Fibroblast of skin of left biceps (primary cell): ENCODE measurements at places on chromosomes 12 and 14.

DNA sequence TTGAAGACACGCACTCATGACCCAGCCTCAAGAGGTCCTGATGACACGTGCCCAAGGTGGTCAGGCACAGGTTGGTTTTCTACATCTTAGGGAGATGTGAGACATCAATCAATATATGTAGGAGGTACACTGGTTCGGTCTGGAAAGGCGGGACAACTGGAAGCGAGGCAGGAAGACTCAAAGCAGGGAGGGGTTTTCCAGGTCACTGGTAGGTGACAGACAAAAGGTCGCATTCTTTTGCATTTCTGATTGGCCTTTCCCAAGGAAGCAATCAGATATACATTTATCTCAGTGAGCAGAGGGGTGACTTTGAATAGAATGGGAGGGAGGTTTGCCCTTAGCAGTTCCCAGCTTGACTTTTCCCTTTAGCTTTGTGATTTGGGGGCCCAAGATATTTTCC is 38.6 kb downstream of the GLT1D1 start:
- no peak for DNase-seq

- peak; percentile 74 for DNase-seq
These were observed 47.5 kb downstream of the PPFIBP1 start for GRCh38 chr12:27571463-27571862.

DNA sequence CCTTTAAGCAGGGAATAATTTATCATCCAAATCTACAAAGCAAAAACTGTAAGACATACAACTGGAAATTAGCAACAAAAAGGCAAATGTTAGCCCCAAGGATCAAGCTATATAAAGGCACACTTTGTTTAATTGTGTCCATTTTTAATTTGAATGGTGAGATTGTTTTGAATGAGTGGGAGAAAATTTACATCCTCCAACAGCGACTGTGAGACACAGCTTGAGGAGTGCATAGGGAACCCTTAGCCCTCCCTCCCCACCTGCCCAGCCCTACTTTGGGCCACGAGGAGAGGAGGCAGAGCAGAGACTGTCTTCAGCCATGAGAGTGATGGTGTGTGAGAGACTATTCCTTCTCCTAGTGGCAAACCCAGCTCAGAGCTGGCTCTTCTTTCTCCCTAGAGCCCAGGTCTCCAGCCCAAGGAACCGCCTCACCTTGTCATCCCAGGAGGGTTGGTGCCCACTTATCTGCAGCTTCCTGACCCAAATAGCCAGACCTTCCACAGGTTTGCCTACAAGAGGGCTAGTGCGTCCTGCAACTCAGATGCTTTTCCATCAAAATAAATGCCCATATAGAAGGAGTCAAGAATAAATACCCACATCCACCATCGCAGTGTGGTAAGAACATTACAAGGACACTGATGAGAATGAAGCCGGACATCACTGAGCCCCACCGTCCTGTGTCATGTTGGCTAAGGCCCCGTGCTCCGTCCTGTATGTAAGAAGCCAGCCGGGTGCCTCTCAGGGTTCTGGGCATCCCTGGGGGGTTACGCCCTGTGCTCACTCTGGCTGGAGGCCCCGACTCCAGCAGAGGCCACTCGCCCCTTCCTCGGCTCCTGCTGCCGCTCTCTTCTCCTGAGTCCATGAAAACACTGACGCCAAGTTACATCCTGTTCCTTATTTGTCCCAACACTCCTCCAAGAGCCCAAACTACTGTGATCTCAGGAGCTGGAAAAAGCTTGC is 36.4 kb upstream of the C14orf180 start:
- DNase-seq: no peak

- no peak for DNase-seq
These were observed 27.8 kb upstream of the BMAL2 start for GRCh38 chr12:27304856-27305255.

DNA sequence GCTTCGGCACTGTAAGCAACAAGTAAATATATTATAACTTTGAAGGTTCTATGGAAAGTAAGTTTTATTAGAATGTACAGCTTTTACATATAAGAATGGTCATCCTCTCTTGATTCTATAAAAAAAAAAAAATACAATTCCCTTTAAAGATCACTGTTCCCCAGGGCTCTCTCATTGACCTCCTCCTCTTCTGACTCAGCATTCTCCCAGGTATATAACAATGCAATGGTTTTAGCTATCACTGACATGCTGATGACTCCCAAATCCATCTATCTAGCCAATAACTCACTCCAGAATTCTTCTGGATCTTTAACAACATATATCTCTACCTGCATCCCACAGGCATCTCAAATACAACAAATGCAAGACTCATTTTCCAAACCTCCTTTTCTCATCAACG is 62.7 kb downstream of the EEA1 start:
- no peak for DNase-seq

GRCh38 chr14:104093366-104094055 is 8.0 kb downstream of the ASPG start:
- DNase-seq: no peak

GRCh38 chr14:77407158-77407557 is 16.2 kb downstream of the NOXRED1 start:
- DNase-seq: no peak

- no peak for DNase-seq
These were observed 72.4 kb downstream of the IQSEC3 start for GRCh38 chr12:138898-139534.

DNA sequence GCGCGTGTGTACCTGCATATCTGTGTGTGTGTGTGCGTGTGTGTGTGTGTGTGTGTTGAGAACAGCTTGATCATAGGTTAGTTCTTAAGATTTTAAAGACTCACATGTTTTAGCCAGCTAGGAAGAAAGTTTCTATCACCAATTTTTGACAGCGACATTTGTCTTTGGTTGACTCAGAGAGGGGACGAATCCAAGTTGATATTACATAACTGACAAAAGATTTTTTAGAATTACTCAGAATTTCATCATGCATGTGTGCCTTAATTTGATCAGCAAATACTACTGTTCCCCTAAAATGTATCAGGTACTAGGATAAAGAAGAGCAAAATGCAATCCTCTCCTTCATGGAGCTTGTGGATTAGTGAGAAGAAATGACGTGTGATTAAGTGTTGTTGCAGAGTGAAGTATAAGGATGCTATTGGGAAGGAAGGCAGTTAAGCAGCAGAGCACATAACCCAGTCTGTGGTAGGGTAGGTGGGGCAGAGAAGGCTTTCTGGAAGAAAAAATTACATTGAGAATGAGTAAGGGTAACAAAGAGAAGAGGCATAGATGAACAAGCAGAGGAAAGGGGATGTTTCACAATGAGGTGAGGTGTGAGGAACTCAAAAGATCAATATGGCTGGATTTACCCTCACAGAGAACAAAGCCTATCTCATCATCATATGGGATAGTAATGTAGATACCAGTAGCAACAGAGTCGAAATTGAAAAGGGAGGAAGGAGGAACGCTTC is 77.5 kb downstream of the ELK3 start:
- DNase-seq: peak; percentile 42

DNA sequence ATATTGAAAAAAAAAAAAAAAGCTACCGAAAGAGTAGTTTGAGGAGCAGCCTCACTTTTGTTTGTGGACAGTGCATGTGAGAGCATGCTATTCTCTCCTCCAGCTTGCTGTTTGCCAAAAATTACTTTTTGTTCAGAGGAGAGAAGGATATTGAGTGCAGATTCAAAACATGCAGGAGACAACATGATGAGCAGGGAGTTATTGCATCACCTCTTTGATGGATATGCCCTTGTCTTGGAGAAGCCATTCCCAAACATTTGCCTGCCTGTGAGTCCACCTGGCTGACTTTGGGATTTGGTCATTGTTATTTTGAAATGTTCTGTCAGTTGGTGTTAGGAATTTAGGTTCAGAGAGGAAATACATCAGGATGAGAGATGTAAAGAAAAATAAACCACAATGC is 2.4 kb downstream of the C12orf75 start:
- no peak for DNase-seq

DNA sequence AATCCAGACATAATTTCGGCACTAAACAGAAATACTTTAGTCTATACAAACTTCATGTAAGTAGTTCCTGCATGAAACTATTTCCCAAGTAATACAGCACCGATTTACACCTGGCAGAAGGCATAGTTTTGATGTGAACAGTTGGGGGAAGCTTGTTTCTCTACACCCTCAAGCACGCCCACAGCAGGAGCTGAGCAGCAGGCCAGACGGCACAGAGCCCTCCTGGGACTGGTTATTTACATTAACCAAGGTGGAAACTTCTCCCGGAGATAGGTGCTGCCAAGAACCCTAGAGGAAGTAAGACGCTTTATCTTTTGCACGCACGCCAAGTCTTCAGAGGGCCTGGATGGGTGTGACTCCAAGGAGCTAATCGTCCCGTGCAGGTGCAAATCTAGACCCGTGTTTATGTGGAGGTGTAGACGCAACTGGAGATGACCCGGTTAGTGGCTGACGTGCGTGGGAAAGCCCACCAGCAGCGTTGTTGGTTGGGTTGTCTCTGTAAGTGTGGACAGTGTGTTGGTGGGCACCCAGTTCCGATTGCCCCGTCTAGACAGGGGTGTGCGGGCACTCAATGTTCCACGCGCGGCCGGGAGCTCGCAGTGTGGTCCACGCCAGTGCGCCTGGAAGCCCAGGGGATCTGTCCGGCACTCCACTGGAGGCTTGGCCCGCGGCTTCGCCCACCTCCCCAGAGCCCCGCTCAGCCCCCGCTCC is 767 bp upstream of the TCP11L2 start:
- DNase-seq: no peak

DNA sequence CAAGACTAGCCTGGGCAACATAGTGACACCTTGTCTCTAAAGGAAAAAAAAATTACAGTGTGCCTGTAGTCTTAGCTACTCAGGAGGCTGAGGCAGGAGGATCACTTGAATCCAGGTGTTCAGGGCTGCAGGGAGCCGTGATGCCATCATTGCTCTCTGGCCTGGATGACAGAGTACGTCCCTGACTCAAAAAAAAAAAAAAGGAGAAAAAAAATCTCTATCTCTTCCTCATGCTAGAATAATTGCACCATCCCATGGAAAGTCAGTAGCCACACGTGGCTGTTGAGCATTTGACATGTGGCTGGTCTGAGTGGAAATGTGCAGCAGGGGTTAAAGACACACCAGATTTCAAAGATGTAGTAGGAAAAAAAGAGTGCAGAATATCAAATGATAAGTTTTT is 3.8 kb downstream of the RILPL1 start:
- DNase-seq: no peak

DNA sequence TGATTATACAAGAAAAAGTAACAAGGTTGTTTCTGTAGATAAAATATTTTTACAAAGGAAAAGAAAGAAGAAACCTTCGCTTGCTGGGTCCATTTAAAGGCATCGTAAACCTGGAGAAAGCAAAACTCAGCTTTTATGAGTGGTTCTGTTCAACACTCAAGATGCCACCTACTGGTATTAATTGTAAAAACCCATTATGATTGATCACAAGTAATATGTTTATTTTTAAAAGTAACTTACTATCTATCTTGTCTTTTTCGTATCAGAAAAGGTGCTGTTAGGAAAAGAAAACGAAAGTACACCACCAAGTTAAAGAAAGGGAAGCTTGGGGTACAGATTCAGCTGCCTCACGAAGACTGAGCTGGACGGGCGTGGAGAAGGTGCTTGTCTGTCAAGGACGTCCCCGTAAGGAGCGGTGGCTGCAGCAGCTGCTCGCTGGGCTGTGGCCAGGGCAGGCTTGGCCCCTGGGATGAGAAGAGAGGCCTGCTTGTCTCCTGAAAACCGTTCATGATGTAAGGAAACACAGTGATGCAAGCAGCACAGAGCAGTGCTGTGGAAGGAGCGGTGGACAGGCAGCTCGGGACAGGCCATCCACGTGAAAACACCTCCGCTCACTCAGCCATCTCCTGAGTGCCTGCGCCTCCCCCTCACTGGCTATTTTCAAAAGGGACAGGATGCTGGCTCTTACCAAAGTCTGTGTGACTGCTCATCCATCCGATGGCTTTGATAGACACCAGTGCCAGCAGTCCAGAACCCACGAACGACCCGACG is 25.0 kb downstream of the SLC15A4 start:
- no peak for DNase-seq

GRCh38 chr14:52190337-52190931 is 77.1 kb upstream of the PTGDR start:
- DNase-seq: no peak

DNA sequence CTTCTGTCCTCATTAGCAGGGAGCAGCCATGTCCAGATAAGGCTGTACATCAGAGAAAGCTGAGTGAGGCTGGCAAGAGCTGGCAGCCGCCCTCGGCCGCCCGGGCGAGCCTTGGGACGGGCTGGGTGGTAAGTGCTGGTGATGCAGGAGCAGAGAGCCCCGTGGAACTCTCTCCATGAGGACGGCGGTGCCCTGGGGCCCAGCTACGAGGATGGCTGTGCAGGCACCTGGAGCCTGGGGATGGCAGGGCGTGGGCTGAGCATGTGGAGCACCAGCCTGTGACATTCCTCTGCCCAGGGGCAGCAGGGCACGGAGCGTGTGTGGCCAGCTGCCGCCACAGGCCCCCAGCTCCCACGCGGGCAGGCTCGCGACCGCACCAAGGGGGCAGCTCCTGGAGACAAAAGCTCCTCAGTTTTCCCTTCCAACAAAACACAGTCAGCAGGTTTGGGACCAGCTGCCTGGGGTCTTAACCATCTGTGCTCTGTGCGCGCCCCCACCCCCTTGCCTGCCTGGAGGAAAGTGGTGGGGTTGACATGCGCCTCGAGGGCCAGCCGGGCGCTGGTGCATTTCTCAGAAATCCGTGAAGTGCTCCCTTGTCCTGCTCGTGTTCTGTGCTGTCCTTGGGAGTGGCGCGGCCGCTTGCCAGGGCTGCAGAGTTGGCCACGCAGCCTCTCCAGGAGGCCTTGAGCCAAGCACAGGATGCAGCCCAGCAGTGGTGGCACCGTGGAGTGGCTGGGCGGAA is 21.4 kb downstream of the PACS2 start:
- DNase-seq: no peak

- no peak for DNase-seq
These were observed 881.3 kb upstream of the SEL1L start for GRCh38 chr14:82414853-82415539.

GRCh38 chr12:118404876-118405521 is 28.6 kb downstream of the SUDS3 start:
- DNase-seq: peak; percentile 8

DNA sequence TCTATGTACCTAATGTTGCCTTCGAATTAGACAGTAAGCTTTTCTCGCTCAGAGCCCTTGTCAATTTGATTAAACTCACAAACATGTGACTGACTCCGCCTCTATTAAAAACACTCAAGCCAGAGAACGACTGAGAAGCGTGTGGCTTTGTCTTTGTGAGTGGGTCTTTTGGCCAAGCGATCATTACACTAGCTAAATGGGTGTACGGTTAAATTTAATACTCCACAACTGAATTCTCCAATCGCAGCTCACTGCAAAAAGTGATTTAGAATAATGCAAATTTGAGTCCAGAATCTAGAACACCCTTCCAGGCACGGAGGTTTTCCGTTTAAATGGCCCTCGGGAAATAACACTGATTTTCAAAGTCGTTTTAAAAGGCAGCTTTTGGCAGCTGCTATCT is 253.7 kb downstream of the EFCAB11 start:
- no peak for DNase-seq

GRCh38 chr14:67863223-67863622 is 43.6 kb downstream of the RAD51B start:
- no peak for DNase-seq

- no peak for DNase-seq
These were observed at the start of gene BEST3 for GRCh38 chr12:69698769-69699540. Gene BEST3 (minus strand): TSS chr12:69699303. CDS start chr12:69697798, 1,505 bp downstream.

- DNase-seq: peak; percentile 99
These were observed 14.0 kb downstream of the KCTD10 start for GRCh38 chr12:109462868-109463692.

- no peak for DNase-seq
These were observed 32.1 kb downstream of the SLC15A4 start for GRCh38 chr12:128791395-128792322.

- DNase-seq: no peak
These were observed 6.5 kb upstream of the VRK1 start for GRCh38 chr14:96790706-96791105.
